ENCODE measurements at places on chromosomes 11 and 22.
A peak's percentile ranks its signal among the peaks of the same experiment; 100 is the strongest.

- no peak for DNase-seq
Measured at GRCh38 chr11:42571878-42572610, 739.8 kb upstream of the API5 start.

GRCh38 chr22:30289141-30289979, at the start of gene CASTOR1:
Gene CASTOR1, minus strand, starts transcription at chr22:30289505. Its CDS starts 8 bp downstream, at chr22:30289497.
- peak; percentile 94 for DNase-seq

DNA sequence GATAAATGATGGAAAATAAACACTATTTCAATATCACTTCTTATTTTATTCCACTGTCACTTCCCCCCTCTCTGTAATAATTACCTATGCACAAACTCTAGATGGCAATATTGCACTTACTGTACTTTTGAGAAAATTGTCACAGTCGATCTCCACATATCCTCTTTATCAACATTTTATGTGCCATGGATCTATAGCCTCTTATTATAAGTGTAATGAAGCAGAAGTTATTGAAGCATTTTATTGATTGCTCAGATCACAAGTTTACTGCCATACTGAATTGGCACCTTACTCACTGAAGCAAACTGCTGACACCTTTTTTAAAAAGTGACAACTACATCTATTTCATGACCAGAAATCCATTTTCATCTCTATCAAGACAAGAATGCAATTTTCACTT, 133.4 kb downstream of the DCDC1 start:
- DNase-seq = no peak

DNA sequence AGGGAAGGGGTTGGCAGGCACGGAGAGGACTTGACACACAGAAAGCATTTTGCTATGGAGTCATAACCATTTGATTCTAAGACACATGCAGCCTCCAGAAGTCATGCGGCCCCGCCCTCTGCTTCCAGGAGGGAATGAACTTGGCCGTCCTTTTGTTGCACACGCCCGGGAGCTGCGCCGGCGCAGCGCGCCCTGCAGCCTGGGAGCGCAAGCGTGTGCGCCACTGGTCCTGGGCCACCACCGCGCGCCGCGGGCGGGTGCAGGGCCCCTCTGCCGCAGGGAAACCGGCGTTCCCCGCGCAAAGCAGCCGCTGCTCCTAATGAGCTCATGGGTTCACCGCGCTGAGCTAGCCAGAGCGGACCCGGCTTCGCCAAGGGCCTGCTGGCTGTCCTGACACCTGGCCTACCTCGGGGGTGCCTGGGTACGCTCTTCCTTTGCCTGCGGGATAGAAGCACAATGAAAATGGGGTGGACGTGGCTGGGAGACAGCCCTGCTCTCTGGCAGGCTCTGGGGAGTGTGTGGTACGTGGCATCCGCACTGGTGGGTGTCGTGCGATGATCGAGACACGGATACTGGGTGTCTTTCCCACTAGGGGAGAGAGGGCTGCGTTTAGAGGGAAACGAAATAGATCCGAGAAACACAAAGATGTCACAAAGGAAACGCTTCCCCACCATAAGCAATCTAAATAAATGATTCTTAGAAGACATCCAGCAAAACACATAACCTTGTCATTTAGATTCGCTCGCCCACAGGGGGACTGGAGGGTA, 669 bp downstream of the MICAL3 start:
- peak; percentile 62 for DNase-seq
